ENCODE measurements at places on chromosomes 1 and 21. TPM values are rescaled to one million over a fixed set of nuclear protein-coding genes. Genes with fewer than 3 reads are reported as not detected.
A peak's percentile ranks its signal among the peaks of the same experiment; 100 is the strongest.

DNA sequence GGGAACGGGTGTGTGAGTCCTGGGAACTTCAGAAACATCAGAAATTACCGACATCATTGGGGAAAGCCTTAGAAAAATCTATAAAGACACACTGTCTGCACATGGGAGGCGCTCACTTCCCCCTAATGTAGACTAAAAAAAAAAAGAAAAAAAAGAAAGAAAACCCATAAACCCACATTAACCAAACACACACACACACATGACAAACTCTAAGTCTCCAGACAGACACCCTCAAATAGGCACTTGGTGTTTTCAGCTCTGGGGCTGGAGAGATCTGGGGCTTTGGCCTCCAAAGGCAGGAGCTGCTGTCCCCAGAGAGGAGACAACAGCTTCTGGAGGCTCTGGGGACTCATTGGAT is 13.2 kb upstream of the SDHB start:
- no peak for DNase-seq
- H3K4me1 ChIP-seq, result no peaks in the 10 kb centered on the region
- H3K4me3 ChIP-seq, result no peak overlapping the region
- no peak overlapping the region for H3K27ac ChIP-seq

GRCh38 chr1:62433861-62434617 is 2.8 kb upstream of the USP1 start:
- DNase-seq, result no peak
- H3K27me3 ChIP-seq, result no peaks in the 10 kb centered on the region
- H3K4me3 ChIP-seq, result no peak overlapping the region

DIRAS3 gene
- 1.9 TPM for total RNA-seq

- H3K4me1 ChIP-seq, result no peaks in the 10 kb centered on the region
- DNase-seq, result no peak
- no peaks in the 10 kb centered on the region for H3K36me3 ChIP-seq
- no peaks in the 10 kb centered on the region for H3K27me3 ChIP-seq
- H3K4me3 ChIP-seq, result no peak overlapping the region
- H3K27ac ChIP-seq, result no peak overlapping the region
Measured at GRCh38 chr1:37651803-37652202, 17.1 kb upstream of the RSPO1 start.

LAMB3 gene
- total RNA-seq, result 63.7 TPM

DNA sequence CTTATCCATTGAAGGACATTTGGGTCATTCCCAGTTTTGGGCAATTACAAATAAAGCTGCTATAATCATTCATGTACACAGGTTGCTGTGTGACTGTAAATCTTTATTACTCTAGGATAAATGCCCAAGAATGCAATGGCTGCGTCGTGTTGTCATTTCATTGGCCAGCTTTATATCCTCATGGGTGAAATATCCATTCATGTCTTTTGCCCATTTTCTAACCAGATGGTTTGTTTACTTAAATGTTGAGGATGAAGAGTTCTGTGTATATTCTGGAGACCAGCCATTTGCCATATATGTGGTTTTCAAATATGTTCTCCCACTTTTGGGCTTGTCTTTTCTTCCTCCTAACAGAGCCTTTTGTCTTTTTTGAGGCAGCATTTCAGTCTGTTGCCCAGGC is 25.3 kb downstream of the TRIM11 start:
- no peak overlapping the region for H3K27ac ChIP-seq
- H3K4me1 ChIP-seq, result peaks cover 6% of the 10 kb centered on the region
- H3K4me3 ChIP-seq, result no peak overlapping the region
- no peaks in the 10 kb centered on the region for H3K36me3 ChIP-seq

DNA sequence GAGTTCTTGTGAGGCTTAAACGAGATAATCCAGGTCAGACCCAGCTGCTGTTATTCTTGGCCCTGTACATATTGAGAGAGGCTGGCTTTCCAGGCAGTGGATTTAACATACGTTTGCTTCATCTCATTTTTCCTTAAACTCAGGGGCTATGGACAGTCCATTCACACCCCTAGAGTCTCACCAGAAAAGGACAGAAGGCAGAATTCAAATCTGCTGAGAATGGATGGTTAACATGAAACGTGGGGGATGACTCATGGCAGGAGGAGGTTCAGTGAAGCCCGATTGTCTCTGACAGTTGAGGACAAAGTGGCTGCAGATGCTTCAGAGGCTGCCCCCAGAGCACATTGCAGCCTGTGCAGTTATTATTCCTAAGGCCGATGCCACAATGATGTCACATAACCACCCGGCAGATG is 39.5 kb downstream of the TGFB2 start:
- no peak overlapping the region for H3K27ac ChIP-seq
- H3K27me3 ChIP-seq, result no peaks in the 10 kb centered on the region
- no peak overlapping the region for H3K4me3 ChIP-seq
- H3K36me3 ChIP-seq, result no peaks in the 10 kb centered on the region
- no peak for DNase-seq

DNA sequence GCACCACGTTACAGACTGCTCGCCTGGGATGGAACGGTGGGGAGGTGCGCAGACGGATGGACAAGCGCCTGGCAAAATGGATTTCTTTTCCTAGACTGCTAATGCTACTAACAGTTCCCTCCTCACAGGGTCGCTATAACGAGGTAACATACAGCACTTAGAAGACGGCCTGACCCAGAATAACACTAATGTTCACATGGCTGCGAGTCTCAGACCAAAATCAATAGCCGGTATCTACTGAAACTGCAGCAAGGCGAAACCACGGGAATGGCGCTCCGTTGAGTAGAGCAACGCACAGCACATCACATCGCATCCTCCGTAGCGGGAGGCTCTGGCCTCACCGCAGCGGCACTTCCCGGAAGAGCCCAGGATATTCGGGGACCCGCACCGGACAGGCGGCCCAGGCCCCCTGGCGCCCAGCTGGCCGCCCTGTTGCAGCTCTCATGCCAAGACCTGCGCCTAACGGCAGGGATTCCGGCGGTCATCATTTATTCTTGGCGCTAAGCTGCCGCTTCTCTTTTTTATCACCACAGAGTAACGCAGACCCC is 46.6 kb downstream of the VPS26C start:
- no peak overlapping the region for H3K27ac ChIP-seq
- no peaks in the 10 kb centered on the region for H3K27me3 ChIP-seq
- H3K4me1 ChIP-seq, result no peaks in the 10 kb centered on the region
- no peak for DNase-seq

CGN gene
- total RNA-seq, result 66.4 TPM

ALX3 gene
- total RNA-seq, result 1.6 TPM

KPRP gene
- not detected for total RNA-seq

DNA sequence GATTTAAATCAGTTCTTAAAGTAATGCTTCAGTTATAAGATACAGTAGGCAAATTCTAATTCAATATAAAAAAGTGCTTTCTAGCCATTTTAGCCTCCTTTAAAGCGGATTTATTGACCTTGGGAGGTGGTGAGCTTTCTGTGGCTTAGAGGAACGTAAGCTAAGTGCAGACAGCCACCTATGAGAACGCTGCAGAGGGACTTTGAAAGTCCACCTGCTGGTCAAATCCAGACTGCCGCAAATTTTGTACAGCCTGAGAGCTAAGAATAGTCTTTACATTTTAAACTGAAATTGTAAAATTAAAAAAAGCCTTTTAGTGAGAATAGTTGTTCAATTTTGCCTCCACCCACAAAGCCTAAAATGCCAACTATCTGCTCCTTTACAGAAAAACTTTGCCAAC is 67.0 kb upstream of the SSX2IP start:
- no peak overlapping the region for H3K4me3 ChIP-seq
- H3K4me1 ChIP-seq, result no peaks in the 10 kb centered on the region
- no peak for DNase-seq
- no peaks in the 10 kb centered on the region for H3K36me3 ChIP-seq
- no peaks in the 10 kb centered on the region for H3K27me3 ChIP-seq

KLHDC7A gene
- total RNA-seq, result 2.3 TPM

- no peaks in the 10 kb centered on the region for H3K4me1 ChIP-seq
- no peaks in the 10 kb centered on the region for H3K36me3 ChIP-seq
- no peak for DNase-seq
- no peaks in the 10 kb centered on the region for H3K27me3 ChIP-seq
- H3K27ac ChIP-seq, result no peak overlapping the region
Measured at GRCh38 chr1:21365036-21365435, 74.8 kb upstream of the ECE1 start.

S100A12 gene
- total RNA-seq, result not detected

MAP1LC3C gene
- total RNA-seq, result 0.27 TPM

DNA sequence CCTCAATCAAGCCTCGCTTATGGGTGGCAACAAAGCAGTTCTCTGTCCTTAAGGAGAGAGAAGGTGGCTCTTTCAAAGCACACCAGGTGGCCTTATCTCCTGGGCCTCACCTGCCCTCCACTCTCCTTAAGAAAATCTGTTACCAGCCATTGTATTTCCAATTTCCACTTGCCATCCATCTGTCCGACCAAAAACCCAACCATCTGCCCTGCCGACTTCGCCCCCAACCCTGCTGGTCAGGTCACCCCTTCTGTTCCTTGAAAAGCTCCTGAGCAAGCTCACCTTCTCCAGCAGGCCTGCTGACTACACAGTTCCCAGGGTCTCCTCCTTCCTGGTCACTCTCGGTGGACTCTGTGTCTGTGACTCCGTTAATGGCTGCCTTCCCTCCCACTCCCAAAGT is 619 bp upstream of the IGFN1 start:
- no peaks in the 10 kb centered on the region for H3K36me3 ChIP-seq
- H3K4me3 ChIP-seq, result no peak overlapping the region
- no peak overlapping the region for H3K27ac ChIP-seq
- no peaks in the 10 kb centered on the region for H3K27me3 ChIP-seq
- DNase-seq, result no peak

- H3K27ac ChIP-seq, result no peak overlapping the region
- H3K4me3 ChIP-seq, result no peak overlapping the region
- H3K4me1 ChIP-seq, result no peaks in the 10 kb centered on the region
Measured at GRCh38 chr1:199522338-199522737, 505.2 kb upstream of the NR5A2 start.

DNA sequence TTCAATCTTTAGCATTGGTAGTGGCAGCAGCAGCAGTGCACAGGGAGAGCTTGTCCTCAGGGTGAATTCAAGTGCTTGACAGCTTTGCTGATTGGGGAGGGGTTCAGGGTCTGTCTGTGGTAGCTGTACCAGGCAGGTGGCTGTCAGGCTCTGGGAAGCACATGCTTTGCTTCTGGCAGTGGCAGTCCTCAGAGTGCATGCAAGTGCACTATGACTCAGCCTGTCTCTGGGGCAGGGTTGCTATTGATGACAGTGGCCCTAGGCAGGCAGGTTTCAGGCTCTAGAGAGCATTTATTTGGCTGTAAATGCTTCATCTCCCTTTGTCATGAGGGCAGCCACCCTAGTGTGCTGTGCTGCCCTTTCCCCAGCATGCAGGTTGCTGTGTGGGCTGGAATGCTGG is 251.9 kb upstream of the LRRC7 start:
- no peak overlapping the region for H3K4me3 ChIP-seq
- H3K27ac ChIP-seq, result no peak overlapping the region
- peak; percentile 31 for DNase-seq
- no peaks in the 10 kb centered on the region for H3K36me3 ChIP-seq
- H3K4me1 ChIP-seq, result no peaks in the 10 kb centered on the region

DNA sequence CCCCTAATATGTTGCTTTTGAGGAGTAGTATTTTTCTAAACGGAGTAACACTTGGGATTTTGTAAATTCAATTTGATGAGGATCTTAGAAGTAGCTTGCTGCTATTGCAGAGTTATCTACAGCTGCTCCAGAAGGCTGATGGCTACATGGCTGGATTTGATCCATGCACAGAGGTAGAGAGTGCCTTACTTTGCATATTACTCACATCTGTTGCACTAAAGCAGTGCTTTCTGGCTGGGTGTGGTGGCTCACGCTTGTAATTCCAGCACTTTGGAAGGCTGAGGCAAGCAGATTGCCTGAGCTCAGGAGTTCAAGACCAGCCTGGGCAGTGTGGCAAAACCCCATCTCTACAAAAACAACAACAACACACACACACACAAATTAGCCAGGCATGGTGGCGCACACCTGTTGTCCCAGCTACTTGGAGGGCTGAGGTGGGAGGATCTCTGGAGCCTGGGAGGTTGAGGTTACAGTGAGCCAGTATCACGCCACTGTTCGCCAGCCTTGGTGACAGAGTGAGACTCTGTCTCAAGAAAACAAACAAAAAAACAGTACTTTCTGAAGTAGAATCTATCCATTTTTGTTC is 24.6 kb downstream of the RALGPS2 start:
- H3K36me3 ChIP-seq, result no peaks in the 10 kb centered on the region
- no peaks in the 10 kb centered on the region for H3K27me3 ChIP-seq
- H3K4me1 ChIP-seq, result no peaks in the 10 kb centered on the region
- no peak overlapping the region for H3K4me3 ChIP-seq

KRTAP19-1 gene
- total RNA-seq, result not detected

- no peaks in the 10 kb centered on the region for H3K27me3 ChIP-seq
- no peak overlapping the region for H3K4me3 ChIP-seq
- no peaks in the 10 kb centered on the region for H3K4me1 ChIP-seq
- no peak for DNase-seq
- H3K27ac ChIP-seq, result no peak overlapping the region
Measured at GRCh38 chr1:107599220-107599619, 365.8 kb downstream of the VAV3 start.

DNA sequence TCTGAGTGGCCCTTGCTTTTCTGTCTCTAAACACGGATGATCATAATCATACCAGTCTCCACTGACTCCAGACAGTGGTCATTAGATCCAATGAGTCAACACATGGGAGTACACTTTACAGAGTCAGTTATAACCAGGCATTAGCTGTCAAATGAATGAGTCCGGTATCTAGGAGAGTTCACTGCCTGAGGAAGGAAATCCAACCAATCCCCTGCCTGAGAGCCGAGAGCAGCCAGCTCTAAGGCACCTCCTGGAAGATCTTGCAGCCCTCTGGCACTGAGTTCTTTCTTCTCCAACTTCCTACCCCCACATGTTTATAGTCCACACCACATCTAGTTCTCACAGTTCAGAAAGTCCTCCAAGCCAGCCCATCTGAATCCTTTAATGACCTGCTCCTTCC is 29.4 kb upstream of the RBM15 start:
- H3K27me3 ChIP-seq, result no peaks in the 10 kb centered on the region
- DNase-seq, result peak; percentile 23
- no peak overlapping the region for H3K27ac ChIP-seq
- no peaks in the 10 kb centered on the region for H3K4me1 ChIP-seq
- H3K4me3 ChIP-seq, result no peak overlapping the region

ARHGEF10L gene
- 48.3 TPM for total RNA-seq

- H3K4me1 ChIP-seq, result peaks cover 4% of the 10 kb centered on the region
- H3K27ac ChIP-seq, result peak overlapping the region; percentile 99
- peak overlapping the region; percentile 99 for H3K4me3 ChIP-seq
- no peaks in the 10 kb centered on the region for H3K36me3 ChIP-seq
- peaks cover 7% of the 10 kb centered on the region for H3K27me3 ChIP-seq
Measured at GRCh38 chr1:205210756-205211168, 740 bp downstream of the DSTYK start.

GRCh38 chr1:90763506-90763905 is 46.4 kb upstream of the BARHL2 start:
- no peak overlapping the region for H3K4me3 ChIP-seq
- H3K36me3 ChIP-seq, result no peaks in the 10 kb centered on the region
- DNase-seq, result no peak
- peaks cover 16% of the 10 kb centered on the region for H3K27me3 ChIP-seq
- no peak overlapping the region for H3K27ac ChIP-seq

GRCh38 chr21:32779983-32780382 is 8.4 kb upstream of the PAXBP1 start:
- H3K36me3 ChIP-seq, result no peaks in the 10 kb centered on the region
- no peaks in the 10 kb centered on the region for H3K27me3 ChIP-seq
- no peak overlapping the region for H3K27ac ChIP-seq
- H3K4me3 ChIP-seq, result no peak overlapping the region
- no peaks in the 10 kb centered on the region for H3K4me1 ChIP-seq

- H3K36me3 ChIP-seq, result no peaks in the 10 kb centered on the region
- peaks cover 30% of the 10 kb centered on the region for H3K4me1 ChIP-seq
- H3K27me3 ChIP-seq, result no peaks in the 10 kb centered on the region
- H3K27ac ChIP-seq, result peak overlapping the region; percentile 99
Measured at GRCh38 chr1:157137046-157137407, 1.2 kb downstream of the ETV3 start.
